DMS 273 treated with DMSO at 0.1 percent for 48 hours (cell line): ENCODE measurements at places on chromosomes 6 and 20.

GRCh38 chr20:57397693-57398108, 6.5 kb downstream of the RBM38 start:
- no peak for DNase-seq

GRCh38 chr20:8693709-8694108, 375.2 kb upstream of the PLCB4 start:
- no peak for DNase-seq

DNA sequence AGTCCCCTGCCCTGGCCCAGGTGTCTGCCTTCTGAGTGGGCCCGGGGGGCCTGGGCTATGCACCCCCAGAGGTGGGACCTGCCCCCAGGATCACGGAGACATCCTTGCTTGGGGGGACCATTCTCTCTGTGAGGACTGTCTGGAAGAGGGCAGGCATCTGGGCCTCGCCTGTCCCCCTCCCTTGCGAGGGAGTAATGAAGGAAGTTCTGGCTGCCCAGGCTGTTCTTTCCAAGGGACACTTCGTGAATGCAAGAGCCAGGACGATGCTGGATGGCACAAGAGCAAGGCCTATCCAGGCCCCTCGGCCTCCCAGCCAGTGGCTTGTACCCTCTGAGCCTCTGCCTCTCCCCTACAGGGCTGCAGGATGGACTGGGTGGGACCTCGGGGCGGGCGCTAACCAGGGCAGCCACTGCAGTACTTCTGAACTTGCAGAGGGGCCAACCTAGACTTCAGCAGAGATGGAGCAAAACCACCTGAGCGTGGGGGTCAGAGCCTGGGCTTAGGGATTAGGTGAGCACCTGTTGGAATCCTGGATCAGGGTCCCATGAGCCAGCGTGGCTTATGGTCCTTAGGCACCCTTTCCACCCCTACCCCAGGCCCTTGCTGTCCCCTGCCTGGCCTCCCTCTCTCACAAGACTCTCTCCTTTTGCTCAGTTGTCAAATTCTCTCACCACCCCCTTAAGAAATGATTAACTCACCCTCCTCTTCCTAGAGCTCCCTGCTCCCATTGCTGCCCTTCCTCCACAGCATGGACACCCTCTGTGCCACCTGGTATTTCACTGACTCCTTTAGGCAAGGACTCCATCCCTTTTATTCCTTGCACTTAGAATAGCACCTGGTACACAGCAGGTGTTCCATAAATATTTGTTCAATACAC, 53.2 kb downstream of the CTCFL start:
- DNase-seq, result no peak

- no peak for DNase-seq
Observed at GRCh38 chr6:168367285-168367751, 47.7 kb upstream of the DACT2 start.

GRCh38 chr6:27241443-27241842, 6.1 kb upstream of the PRSS16 start:
- DNase-seq, result no peak

DNA sequence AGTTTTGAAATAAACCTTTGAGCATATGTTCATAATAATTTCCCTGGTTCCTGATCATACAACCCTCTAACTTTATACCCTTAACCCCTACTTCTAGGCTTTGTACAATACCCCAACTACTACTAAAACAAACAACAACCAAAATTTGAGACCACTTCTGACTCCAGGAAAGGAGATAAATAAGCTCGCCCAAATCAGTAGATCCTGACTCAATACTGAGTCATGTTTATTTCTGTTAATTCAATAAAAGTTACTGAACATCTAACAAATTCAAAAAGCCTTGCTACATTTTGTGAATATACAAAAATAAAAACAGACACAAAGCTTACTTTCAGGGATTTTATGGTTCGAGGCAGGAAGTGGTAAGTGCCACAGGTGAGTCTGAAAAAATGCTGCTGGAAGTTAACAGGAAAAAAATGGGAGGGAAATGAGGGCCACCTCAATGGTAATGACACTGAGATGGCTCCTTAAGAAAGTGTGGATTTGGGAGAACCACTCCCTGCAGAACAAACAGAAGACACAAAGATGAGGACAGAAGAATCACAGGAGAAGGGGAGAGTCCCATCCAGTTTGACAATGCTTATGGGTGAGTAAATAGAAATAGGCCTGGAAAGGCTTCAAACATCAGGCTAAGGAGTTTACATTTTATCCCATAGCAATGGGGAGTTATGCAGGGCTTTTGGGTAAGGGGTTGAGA, 63.4 kb downstream of the DST start:
- DNase-seq, result no peak

DNA sequence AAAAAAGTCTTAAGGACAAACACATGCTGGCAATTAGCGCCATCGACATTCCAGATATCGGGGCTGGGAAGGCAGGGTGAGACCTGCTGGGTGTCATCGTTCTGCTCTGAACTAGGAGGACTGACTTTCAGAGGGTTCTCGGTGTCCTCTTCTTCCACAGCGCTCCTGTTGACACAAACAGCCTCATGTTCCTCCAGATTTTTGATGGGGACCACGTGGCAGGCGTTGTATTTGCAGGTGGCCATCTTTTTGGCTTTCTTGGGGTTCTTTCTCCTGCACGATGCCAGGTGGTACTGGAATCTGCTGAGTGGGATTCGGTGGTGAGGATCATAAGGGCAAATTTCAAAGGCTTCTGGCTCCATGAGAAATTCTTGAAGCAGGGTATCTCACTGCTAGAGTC, 469 bp downstream of the GTSF1L start:
- no peak for DNase-seq

- no peak for DNase-seq
Observed at GRCh38 chr6:30443657-30444450, 45.5 kb upstream of the HLA-E start.

DNA sequence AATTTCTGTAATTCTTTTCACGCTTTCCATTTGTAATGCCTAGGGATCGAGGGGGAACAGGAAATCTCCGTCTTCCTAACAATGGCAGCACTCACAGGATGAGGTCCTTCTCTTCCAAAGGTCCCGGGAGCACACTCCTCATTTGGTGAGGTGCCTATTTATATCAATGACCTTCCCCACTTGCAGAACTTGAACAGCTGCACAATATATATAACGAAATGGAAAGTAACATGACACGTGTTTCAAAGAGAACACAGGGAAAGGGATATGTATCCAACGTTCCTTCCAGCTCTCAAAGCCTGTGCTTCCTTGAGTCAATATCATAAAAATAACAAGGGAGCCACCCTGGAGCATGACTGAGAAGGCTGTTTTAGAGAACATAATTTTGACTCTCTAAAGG, 78.6 kb upstream of the RBM24 start:
- DNase-seq, result no peak

DNA sequence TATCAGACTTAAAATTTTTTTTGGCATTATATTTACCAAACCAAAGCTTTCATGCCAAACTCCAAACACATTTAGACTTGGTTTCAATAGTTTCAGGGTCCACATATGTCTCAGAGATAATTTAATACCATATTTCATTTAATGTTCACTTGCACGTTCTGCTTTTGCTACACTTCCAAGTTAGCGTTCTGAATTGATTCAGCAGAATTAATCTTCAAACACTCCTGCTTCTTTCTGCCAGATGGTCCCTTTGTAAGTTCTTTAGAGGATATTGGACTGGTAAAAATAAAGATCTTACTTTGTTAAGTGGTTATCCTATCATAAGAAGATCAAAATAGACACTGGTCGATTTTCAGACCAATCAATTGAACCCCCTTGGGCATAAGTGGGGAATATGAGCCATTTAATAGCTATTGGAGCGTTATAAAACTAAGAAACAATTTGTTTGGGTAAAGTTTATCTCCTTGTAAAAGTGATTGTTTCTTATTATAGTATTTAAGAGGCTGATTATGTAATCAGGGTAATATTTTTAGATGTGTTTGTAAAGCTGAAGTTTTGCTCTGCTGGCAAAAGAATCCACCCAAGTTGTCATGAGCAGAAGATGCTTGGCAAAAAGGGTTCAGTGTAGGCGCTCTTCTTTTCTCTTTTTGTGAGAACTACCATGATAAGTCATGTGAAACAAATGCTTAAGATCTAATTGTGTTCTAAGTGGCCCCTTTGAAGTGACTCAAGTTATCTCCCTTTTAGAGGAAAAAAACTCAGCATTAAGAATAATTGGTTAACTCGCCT, 92.2 kb downstream of the MCHR2 start:
- DNase-seq, result no peak

- DNase-seq, result no peak
Observed at GRCh38 chr20:3358676-3359340, 48.7 kb downstream of the DNAAF9 start.

- no peak for DNase-seq
Observed at GRCh38 chr20:61588411-61589385, 336.6 kb downstream of the CDH4 start.

DNA sequence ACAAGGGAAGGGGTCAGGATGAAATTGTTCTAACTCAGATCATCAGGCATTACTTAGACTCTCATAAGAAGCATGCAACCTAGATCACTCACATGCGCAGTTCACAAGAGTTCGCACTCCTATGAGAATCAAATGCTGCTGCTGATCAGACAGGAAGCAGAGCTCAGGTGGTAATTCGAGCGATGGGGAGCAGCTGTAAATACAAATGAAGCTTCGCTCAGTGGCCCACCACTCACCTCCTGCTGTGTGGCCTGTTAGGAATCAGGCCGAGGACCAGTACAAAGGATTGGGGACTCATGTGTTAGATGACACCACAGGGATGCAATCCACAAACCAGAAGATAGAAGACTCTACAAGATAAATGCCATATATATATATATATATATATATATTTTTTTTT, 31.5 kb upstream of the TOP1 start:
- no peak for DNase-seq

GRCh38 chr6:111793711-111794111, 79.5 kb downstream of the FYN start:
- DNase-seq, result no peak

GRCh38 chr6:33755070-33755869, 8.6 kb upstream of the IP6K3 start:
- DNase-seq, result no peak

DNA sequence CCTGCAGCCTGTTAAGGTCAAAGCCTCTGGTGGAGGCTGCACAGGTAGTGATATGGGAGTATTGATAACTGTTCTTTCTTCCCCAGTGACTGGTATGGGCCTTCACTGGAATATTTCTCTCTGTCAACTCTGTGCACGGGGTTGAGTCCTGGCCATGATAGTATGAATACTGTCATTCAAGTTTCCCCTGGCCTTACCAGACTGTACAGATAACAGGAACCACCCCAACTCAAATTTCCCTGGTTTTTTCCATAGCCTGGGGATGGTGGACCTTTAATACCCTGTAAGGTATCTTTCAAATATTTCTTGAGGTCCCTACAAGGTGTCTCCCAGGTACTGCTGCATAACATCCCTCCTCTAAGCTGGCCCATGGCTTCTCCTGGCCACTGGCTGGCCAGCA, 51.4 kb upstream of the TNFAIP3 start:
- DNase-seq, result no peak

GRCh38 chr6:514396-514978, 122.9 kb downstream of the IRF4 start:
- no peak for DNase-seq

DNA sequence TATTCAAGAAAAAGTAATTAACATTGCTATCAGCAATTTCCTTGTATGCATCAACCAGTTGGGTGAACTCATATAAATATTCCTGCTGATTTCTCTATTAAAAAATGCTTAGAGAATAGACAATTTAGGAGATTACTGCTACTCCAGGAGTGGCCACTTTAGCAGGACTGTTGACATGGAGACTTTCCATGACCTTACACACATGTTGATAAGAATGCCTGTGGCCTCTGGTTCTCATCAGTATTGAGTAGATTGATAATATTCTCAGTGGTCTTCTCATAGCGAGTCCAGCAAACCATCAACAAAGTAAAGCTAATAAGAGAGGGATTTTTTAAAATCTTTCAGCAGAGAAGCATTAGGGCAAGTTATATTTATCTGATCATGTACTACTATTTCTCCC, 208.4 kb upstream of the MARCKS start:
- DNase-seq, result no peak

DNA sequence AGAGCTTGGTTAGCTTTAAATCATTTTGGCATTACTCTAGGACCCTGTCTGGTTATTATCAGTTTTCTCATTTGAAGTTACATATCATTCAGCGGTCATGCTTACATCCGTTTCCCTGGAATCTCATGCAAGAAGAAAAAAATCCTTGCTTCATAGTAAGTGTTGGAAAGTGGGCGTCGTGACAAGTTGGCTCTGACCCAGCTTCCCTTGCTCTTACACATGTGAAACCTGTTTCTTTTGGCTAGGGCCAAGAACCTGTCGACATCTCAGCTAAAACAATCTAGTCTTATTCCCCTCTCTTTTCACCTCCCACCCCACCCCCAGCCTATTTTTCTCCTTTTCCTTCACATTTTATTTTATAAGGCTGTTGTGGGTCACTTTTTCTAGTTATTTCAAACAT, 45.5 kb downstream of the ANKS1A start:
- no peak for DNase-seq

DNA sequence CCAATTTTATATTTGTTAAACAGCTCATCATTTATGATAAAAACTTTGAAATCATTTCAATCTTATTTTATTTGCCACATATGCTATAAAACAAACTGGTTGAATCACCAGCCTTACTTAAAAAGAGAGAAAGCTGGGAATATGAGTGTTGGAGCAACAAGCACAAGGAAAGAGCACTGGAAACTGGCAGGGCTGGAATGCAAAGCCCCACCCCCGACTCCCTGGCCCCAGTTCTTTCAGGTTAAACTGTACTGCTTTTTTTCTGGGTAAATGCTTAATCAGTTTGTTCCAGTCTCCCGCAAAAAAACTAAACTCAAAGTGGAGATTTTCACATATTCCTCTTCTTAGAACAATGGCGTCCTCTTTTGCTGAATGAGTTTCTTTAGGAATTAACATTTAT, 433.8 kb upstream of the NOX3 start:
- DNase-seq, result no peak

- DNase-seq, result no peak
Observed at GRCh38 chr6:130841128-130841728, 14.0 kb downstream of the SMLR1 start.

DNA sequence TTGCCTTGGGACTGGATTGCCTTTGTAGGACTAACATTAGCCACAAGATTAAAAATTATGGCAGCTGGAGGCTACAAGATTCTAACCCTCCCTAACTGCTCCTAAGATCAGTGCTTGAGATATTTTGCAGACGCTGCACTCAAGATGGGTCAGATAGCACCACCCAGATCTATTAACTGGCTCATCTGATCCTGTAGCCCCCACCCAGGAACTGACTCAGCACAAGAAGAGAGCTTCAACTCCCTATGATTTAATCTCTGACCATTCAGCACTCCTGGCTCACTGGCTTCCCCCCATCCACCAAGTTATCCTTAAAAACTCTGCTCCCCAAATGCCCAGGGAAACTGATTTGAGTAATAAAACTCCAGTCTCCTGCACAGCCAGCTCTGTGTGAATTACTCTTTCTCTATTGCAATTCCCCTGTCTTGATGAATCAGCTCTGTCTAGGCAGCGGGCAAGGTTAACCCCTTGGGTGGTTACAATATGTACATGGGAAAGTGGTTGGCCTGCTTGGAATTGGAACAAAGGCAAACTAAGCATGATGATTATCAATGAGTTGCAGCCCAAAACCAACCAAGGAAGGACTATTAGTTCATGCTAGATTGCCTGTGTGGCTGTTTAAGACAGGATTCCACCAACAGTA, 111.3 kb downstream of the OR2B2 start:
- no peak for DNase-seq

GRCh38 chr6:6217855-6218758, 102.4 kb downstream of the F13A1 start:
- DNase-seq, result no peak
